Activated gamma-delta T cell treated with anti-CD3 and anti-CD28 coated beads, Interleukin-2, amount 50 U/mL, for 16 hours (primary cell): ENCODE measurements at places on chromosomes 12 and 14.

DNA sequence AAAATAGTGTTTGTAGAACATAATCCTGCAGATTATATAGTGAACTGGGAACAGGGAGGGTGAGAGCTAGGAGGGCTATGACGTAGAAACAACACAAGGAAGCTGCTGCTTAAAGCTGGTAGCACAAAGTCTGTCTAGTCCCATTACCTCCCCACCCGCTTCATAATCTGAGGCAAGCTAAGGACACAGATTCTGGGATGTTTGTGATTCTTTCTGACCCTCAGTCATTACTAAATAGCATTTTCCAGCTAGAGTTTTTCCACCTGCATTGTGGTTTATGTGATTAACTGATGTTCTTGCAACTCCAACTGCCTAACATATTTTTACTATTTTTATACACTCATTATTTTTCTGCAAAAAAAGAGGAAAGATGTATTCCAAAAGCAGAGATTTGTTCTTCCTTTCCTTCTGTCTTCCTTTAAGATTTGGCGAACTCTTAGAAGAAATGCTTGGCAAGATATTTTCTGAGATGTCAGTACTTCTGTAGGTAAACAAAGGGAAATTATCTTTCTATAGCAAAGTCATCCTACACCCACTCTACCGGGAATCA, 293.2 kb upstream of the FAR2 start:
- DNase-seq = no peak

GRCh38 chr12:18719922-18720510, 17.8 kb downstream of the PLCZ1 start:
- no peak for DNase-seq

DNA sequence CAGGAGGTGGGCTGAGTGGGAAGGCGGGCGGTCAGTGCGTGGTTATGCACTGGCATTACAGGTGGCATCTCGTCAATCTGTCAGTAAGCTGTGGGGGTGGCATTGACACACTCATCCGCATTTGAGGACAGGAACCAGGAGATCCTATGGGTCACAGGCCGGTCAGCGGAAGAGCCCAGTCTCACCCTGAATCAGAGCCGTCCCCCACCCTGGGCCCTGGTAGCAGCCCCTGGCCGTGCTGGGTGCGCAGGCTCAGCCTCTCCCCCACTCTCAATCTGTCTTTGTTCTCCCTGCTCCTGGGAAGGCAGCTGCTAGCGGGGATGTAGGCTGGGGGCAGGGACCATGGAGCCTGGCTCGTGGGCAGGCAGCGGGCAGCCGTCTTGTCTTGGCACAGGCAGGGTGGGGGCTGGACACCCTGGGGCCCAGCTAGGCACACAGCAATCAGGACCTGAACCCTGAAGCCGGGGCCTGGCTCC, 5.1 kb downstream of the INF2 start:
- DNase-seq = no peak

GRCh38 chr12:119036878-119037825, 55.8 kb downstream of the SRRM4 start:
- DNase-seq = no peak

- no peak for DNase-seq
Observed at GRCh38 chr12:99722690-99723486, 75.3 kb downstream of the GARIN6 start.

GRCh38 chr12:131620520-131620919, 90.4 kb upstream of the SFSWAP start:
- DNase-seq = no peak

DNA sequence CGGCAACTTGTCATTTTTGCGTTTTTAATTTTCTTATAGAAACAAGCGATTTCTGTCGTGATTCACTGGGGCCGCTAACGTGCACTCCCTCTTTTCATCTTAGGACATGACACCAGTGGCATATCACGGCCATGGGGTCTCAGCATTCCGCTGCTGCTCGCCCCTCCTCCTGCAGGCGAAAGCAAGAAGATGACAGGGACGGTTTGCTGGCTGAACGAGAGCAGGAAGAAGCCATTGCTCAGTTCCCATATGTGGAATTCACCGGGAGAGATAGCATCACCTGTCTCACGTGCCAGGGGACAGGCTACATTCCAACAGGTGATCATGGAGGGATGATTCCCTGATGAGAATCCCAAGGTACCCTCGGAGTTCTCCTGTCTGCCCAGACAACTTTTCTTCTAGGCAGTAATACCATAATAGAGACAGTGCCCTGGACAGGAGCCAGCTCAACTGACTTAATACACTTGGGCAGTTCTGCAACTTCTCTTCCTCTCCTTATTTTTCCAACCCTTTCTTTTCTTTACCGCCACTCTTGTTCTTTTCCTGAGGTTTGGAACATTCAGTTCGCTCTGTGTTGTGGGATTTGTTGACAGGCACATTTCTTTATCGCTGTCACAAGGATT, 821 bp downstream of the TMEM106C start:
- no peak for DNase-seq

DNA sequence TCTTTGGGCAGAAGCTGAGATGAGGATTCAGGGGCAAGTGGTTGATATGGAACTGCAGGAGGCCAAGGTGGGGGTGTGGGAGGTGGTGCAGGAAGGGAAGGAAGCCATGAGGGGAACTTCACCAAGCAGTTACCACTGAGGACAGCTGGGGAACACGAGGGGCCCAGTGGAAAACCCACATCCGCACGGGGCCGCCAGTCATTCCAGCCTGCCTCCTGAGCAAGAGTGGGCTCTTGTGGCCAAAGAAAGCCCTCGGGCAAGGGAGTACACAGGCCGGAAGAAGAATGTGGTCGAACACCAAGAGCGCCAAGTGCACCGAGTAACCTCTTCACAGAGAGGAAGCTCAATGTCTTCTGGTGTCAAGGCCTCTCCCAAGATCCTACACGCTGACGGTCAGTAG, 252.2 kb upstream of the FOXN3 start:
- no peak for DNase-seq

DNA sequence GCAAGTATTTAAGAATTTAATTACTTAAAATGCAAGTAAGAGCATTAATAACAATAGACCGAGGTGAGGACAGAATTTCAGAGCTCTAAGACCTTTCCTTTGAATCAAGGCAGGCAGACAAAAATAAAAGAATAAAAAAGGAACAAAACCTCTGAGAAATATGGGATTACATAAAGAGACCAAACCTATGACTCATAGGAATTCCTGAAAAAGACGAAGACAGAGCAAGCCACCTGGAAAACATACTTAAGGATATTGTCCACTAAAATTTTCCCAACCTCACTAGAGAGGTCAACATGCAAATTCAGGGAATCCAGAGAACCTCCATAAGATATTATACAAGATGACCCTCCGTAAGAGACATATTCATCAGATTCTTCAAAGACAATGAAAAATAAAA, 325.1 kb downstream of the AEBP2 start:
- no peak for DNase-seq

DNA sequence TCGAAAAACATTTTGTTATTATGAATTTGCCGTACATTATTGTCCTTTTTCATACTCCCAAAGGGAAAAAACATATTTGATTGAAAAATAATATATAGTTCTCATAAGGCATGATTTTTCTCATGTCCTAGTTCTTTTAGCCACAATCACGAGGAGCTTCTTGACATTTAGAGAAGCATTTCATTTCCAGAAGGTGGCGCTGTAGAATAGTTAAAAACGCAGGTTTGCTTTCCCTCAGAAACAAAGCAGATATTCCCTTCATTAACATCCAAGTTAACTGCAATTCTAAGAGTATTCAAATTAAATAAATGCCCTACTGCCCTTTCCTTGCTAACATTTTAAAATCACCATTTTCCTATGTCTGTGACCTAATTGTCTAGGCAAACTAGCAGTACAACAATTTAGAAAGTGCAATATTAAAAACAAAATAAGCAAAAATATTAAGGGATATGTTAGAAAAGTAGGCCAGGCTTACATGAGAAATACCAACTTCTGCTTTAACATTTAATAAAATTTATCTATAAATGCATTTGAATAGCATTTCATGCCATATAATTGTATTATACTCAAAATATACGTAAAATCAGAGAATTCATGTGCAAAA, 10.9 kb upstream of the PIK3C2G start:
- no peak for DNase-seq

GRCh38 chr14:75993567-75994041, 8.0 kb downstream of the IFT43 start:
- DNase-seq = no peak

DNA sequence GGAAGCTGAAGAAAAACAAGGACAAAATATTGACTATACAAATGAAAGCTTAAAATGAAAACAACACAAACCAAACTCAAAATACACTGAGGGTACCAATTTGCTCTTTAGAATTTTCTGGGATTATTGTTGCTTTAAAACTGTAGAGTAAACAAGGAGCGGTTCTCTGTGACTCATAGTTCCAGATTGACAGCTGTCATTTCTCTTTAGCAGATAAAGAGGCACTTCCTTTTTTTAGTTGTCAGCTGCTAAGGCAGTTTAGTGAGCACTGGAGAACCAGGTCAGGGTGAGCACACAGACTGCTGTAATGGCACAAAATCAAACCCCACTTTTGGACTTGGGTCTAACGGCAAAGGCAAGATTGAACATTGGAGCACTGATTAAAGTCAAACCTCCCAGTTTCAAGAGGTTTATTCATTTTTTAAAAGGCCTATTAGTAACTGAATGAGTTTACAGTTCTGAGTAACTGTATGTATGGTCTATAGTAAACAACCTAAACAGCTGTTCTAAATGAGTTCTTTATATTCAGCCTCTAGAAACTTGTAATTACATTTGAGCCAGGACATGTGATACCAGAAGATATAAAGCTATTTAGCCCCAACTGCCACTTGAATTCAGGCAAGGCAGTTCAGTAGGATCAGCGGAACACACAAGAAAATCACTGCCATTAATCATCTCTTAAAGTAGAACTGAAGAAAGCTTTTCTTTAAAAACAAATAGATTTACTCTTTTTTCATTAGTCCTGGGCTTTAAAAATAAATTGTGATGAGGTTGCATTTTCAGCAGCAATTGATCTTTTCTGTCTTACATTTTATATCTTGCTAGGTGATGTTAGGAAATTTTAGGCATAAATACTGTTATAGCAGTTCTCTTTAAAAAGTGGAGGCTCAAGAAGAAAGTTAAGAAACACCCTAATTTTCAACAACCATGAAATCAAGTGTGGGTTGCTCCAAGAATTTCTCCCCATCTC, 71.7 kb upstream of the PRICKLE1 start:
- no peak for DNase-seq

DNA sequence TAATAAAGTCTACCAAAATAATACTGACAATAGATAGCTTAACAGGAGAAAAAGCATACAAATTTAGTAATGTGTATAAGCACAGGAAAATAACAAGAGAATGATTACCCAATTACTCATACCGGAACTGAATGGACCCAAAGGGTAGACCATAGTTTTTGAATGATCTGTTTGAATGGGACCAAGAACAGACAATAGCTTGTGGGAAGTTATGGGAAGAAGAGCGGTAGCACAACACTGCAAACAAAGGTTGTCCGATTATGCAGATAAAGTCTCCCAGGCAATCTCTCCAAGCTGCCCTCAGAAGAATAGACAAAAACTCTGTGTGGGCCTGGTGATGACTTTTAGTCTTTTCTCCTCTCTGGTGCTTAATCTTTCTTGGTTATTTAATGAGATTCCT, 96.6 kb upstream of the NEDD1 start:
- no peak for DNase-seq

GRCh38 chr12:3613641-3614395, 122.8 kb downstream of the PRMT8 start:
- no peak for DNase-seq

DNA sequence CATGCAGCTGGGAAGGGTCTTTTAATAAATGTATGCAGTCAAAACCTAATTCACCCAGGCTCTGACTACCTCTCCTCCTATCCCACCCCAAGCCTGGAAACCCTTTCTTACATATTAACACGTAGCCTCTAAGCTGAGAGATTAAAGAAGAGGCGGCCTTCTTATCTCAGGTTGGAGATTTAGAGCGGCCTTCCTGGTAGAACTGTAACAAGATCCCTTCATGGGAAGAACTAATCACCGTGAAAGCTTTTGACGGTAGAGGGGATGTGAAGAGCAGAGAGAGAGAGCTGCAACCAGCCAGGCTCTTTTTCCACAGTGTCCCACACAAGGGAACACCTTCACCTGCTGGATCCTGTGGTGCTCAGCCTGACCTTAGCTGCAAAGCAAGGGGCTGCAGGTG, 367.4 kb downstream of the MED13L start:
- no peak for DNase-seq

GRCh38 chr12:120012067-120012621, 23.1 kb downstream of the BICDL1 start:
- DNase-seq = peak; percentile 67

DNA sequence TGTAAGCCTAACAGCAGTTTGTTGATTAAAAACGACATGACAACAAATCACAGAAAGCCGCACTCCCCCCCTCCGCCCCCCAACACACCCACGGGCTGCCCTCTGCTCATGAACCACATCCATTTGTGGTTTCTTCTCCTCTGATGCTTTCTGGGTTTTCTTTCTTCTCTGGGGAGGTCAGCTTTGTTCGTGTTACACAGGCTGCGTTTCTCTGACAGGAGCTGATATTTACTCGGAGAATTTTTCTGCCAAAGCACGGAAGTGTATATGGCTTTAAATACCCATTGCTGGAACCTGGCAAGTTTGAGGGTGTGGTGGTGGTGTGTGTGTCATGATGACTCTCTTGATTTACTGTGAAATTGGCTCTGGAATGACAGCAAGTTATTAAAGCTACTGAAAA, 883.7 kb upstream of the TMEM132C start:
- DNase-seq = no peak

- DNase-seq = peak; percentile 68
Observed at GRCh38 chr12:57124261-57124877, 3.9 kb upstream of the LRP1 start.

GRCh38 chr12:86230516-86231146, 25.6 kb downstream of the MGAT4C start:
- no peak for DNase-seq

GRCh38 chr14:75247286-75247922, 31.2 kb upstream of the FOS start:
- DNase-seq = peak; percentile 54

DNA sequence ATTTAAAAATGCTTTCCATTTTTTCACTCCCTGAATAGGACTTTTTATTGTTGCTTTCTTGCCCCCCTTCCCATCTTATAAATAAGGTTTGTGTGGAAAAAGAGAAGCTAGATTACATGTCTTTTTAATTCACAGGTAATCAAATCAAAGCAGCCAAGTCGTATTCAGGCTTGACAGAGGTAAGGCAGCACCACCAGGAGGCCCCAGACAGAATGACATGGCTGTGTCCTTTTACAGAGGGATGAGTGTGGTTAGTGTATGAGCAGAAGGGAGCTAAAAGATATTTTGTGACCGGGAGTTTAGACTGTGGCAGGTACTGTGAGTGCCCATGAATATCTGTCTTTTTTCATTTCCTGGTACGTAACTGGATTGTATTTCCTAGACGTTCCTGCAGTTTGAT, 596.1 kb downstream of the ETNK1 start:
- DNase-seq = no peak

- DNase-seq = no peak
Observed at GRCh38 chr12:49801141-49802063, 26.8 kb downstream of the NCKAP5L start.

DNA sequence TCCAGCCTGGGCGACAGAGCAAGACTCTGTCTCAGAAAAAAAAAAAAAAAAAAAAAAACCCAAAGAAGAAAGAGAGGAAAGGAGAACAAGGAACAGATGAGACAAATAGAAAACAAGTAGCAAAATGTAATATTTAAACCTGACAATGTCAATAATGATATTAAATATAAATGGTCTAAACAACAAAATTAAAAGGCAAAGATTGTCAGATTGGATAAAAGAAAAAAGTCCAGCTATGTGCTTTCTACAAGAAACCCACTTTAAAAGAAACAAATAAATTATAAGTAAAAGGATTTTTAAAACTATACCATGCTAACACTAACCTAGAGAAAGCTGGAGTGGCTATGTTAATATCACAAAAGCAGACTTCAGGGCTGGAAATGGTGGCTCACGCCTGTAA, 29.7 kb upstream of the APOF start:
- no peak for DNase-seq
